ENCODE measurements at places on chromosomes 12 and 14.

DNA sequence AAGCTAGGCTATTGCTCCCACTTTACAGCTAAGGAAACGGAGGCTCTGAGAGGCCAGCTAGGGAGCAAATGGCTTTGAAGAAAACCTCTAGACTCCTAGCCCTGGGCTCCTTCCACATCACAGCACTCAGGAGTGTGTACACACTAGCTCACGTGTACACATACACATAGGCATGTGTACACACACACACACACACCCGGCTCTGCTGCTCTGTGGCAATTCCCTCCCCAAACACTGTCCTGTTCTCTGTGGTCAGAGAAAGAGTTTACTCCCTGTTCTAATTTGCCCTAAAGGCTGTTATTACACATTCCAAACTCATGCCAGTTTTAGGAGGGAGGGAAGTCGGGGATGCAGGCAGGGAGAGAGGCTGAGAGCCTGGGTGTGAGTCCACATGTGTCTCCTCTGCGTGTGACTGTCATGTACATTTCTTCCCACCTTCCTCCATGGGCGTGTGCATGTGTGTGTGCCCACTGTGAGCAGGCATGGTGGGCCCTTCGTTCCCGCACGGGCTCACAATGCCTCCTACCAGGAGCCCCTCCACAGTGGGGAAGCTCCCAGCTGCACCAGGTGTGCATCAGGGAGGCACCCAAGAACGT lies 14.2 kb downstream of the TRPV4 start:
- DNase-seq, result no peak

DNA sequence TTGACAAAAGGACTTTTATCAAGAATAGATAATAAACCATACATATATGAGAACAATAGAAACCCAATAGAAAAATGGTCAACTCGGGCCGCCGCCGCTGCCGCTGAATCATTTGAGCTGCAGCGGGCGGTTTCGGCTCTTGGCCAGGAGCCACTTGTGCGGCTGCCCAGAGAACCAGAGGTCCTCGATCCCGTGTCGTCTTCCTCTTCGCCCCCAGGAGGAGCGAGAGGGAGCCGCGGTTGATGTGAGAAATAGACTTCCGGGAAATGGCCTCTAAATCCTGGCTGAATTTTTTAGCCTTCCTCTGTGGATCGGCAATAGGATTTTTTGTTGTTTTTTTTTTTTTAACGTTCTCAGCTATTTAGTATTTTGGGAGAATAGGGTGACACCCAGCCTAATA lies 44.8 kb downstream of the CPSF6 start:
- peak; percentile 61 for DNase-seq

- no peak for DNase-seq
Observed at GRCh38 chr14:100731846-100732765, 5.4 kb downstream of the DLK1 start.

DNA sequence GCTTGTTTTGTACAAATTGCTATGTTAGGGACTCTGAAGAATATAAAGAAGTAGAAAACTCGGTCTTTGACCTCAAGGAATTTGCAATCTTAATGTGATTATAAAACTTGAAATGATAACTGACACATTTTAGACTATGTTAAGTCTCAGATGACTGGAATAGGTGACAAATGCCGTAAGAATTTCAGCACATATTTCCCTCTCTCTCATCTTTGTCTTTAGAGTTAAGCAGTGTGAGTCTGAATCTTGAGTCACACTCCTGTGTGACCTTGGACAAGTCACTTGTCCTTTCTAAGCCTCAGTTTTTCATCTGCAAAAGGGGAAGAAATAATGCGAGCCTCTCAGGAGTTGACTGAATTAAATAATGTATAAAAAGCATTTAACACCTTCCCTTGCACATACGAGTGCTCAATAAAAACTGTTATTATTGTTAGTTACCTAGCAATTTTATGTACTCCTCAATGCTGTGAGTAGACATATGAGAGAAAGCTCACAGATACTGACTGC lies 103.7 kb downstream of the DYRK2 start:
- no peak for DNase-seq

DNA sequence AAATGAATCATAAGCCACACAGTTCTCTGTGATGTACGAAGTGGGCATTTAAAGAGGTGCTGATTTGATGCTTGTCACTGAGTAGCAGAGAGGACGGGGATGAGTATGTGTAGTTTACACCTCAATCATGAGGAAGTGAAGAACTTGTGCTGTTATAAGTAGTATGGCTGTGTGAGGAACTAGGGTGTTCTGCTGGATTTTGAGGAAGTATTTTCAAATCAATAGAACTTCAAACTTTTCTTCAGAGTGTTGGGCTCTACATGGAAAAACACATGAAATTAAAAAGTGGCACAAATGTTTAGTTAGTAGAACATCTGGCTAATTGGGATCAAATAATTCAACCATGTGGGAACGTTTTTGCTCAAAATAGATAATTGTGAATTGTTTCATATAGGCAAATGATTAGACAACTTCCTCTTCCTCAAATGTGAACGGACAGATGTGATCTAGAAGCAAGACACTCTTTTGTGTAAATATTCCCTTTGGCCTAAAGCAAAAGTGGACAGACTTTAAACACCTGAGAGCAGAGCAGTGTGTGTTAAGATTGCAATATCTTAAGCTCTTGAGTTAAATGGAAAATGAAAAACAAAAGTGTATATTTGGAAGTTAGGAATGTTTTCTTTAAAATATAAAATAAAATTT lies 168.5 kb downstream of the NAV3 start:
- DNase-seq, result no peak

GRCh38 chr12:85059594-85059993 lies 23.4 kb downstream of the LRRIQ1 start:
- no peak for DNase-seq

- DNase-seq, result peak; percentile 43
Observed at GRCh38 chr12:14723763-14724162, 27.4 kb upstream of the GUCY2C start.

- DNase-seq, result no peak
Observed at GRCh38 chr14:99168330-99168729, 103.7 kb downstream of the BCL11B start.

DNA sequence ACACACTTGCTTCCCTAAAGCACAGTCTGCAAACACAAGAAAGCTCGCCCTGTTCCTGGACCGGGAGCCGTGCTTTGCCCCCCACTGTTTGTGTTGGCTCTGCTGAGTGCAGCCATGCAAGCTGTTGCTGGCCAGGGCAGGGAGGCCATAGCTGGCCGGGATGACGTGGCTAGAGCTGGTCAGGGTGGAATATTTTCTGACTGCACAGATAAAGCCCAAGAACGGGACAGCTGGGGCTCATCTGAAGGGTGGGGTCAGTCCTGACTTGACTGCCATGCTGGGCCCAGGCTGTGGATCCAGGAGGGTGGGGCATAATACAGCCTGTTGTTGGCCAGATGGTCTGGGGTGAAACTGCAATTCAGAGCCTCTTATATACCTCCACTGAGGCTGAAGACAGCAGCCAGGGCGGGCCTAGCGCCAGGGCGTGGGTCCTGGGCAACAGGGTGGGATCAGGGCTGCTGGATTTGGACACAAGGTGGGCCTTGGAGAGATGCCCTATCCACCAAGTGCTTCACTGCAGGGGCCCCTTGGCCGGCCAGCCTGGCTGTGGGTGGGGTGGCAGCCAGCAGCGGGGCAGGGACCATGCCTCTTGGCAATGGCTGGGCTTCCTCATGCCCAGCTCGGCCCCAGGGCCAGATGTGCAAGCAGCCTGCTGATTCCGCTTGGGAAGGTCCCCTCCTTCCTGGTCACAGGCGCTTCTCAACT lies 14.8 kb downstream of the KMT5A start:
- DNase-seq, result peak; percentile 51

GRCh38 chr14:59256331-59256730 lies 67.9 kb downstream of the DAAM1 start:
- DNase-seq, result no peak

DNA sequence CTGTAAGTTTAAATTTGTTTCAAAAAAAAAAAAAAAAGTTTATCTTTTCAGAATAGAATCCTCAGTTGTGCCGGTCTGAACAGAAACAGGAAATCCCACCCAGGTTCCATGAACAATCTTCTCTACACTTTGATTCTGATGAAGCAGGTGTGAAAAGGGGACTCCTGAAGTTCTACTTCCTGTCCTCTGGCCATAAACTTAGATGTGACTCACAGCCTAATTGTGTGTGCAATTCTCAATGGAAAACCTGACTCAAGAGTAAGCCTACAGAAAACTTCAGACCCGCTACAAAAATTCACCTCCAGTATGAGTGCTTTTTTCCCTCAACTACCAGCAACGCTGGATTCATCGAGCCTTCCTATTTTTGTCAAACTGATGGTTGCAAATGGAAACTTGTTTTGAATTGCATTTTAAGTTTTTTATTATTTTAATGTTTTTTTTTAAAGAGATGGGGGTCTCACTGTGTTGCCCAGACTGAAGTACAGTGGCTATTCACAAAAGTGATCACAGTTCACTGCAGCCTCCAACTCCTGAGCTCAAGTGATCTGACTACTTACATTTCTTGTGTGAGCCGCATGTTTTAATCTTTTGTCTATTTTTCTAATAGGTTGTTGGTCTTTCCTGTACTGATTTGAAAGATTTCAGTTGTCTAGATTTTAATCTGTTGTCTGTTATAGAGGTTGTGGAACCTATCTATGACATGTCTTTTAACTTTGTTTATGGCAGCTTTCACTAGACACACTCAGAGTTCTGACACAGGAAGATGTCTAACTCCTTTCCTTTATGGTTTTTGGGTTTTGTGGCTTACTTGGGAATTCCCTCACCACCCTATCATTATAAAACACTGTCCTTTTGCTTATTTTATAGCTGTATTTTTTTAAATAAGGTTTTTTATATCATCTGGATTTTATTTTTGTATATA lies 37.6 kb downstream of the ATG14 start:
- DNase-seq, result no peak

DNA sequence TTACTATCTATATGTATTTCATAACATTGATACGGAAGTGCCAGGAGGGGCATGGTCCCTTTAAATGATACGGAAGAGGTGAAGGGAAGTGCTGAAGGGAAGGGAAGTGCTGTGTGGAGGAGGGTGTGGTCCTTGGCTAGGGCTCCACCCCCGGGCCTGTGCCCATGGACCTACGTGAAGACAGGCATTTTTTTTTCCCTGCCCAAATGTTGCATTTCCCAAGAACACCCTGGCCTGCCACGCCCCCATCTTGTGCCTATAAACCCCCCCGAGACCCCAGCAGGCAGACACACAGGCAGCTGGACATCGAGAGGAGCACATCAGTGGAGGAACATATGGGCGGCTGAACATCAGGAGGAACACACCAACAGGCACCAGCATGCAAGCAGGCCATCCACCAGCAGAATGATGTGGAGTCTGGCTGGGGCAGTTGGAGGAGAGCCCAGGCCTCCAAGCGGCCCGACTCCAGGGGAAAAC lies 134.1 kb downstream of the SLC41A2 start:
- DNase-seq, result no peak

- DNase-seq, result no peak
Observed at GRCh38 chr12:132433641-132434395, 56.1 kb upstream of the FBRSL1 start.

DNA sequence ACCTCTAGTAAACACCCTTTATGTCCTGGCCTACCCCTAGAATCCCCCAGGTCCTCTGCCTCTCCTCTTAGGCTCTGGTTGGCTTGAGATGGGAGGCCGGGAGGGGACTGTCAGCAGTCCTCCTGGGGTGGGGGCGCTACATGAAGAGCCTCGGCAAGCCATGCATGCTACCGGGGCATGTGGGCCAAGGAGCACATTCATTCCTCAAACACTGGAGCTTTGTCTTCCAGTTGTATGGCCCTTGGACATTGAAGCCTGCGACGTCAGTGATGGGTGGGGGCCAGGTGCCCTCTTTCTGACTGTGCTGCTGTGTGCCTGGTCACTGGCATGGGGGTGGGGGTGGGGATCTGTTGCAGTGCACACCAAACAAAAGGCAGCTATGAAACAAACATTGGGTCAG lies 15.8 kb upstream of the CELA1 start:
- peak; percentile 55 for DNase-seq

DNA sequence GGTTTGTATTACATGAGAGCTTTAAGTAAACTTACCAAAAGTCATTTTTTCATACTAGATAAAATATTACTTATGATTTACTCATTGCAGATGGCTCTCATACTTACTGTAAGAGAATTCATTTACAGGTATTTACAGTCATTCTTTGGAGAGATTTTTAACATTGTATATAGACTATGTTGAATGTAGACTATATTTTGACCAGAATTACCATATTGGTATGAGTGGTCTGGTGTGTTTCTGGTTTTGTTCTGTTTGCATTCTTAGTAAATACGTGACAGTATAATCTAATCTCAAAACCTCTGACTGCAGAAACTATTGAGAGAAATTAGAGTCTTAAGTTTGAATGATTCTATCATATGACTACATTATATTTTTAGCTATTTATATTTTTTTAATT lies 91.1 kb downstream of the USP15 start:
- no peak for DNase-seq

GRCh38 chr12:9341260-9341585 lies 133.0 kb upstream of the PZP start:
- no peak for DNase-seq

DNA sequence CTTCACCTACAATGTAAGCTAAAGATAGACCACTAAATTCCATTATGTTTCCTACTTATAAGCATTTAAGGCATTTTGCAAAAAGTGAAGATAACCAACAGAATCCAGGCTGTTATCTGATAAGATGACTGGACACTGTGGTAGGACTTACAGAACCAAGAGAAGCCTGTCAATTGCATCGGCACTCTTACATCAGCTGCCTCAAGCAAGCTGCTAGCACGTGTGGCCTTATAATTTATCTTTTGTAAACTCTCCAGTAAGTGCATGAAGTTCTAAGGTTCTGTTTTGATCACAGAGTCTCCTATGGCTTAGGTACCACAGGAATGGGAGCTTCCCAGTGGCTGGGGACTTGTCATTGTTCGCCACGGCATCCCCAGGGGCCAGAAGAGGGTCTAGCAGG lies 88.7 kb downstream of the TRAFD1 start:
- DNase-seq, result no peak

- DNase-seq, result no peak
Observed at GRCh38 chr14:77340389-77340788, 19.6 kb downstream of the GSTZ1 start.

- no peak for DNase-seq
Observed at GRCh38 chr12:83931451-83931850, 981.1 kb downstream of the SLC6A15 start.

DNA sequence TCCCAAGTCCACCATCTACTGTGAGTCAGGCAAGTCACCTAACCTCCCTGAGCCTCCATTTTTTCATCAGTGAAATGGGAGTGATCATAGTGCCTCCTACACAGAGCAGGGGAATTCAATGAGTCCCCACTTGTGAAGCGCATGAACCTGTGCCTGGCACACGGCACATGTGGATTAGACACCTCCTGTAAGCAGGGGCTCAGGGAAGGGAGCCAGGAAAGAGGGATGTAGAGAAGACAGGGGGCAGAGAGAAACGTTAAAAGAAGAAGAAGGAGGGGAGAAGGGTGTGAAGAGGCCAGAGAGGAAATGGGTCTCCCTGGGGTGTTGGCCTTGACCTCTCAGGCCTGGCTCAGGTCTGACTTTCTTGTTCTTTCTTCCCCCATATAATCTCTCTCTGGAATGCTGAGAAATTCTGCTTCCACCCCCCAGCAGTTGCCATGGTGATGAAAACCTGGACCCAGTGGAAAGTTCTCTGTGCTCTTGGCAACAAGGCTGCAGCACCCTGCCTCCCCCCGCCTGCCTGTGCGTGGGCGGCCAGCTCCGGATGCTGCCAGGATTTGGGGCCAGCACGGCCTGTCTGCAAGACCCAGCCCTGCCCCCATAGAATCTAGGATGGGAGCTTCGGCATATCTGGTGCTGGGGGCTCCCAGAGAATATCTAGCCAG lies 94.5 kb downstream of the CALM1 start:
- DNase-seq, result peak; percentile 82

Measured in hypothalamus (tissue), 51 donors.